CD4-positive, alpha-beta T cell treated with Interleukin-15 for 4 hours (primary cell): ENCODE measurements at places on chromosomes 16 and 17.
A peak's percentile ranks its signal among the peaks of the same experiment; 100 is the strongest.

GRCh38 chr17:49110509-49110908 is 22.1 kb upstream of the B4GALNT2 start:
- no peak for DNase-seq

GRCh38 chr16:28167730-28168129 is 44.0 kb downstream of the XPO6 start:
- DNase-seq, result no peak

GRCh38 chr16:78513838-78514237 is 414.4 kb downstream of the WWOX start:
- DNase-seq, result no peak

DNA sequence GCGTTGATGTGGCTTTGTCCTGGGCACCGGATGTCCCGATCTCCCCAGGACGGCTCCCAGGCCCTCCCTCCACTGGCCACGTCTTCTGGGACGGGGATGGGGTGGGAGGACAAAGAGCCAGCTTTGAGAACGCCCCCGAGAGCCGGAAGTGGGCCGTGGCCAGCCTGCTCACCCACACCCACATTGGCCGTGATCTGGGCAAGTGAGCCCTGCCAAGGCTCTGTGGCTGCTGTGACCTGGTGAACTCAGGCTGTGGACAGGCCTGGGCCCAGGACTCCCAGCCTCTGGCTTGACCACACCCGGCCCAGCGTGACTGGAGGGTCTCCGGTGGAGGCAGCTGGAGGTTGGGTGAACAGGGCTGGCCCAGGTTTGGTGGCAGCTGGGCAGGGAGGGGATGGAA is 3.3 kb downstream of the CDH15 start:
- no peak for DNase-seq

- DNase-seq, result no peak
Observed at GRCh38 chr16:1938316-1938715, 4.7 kb downstream of the MSRB1 start.

- DNase-seq, result no peak
Observed at GRCh38 chr17:20214794-20215193, 205.6 kb downstream of the SPECC1 start.

GRCh38 chr17:55451203-55451641 is 29.6 kb upstream of the MMD start:
- DNase-seq, result no peak

DNA sequence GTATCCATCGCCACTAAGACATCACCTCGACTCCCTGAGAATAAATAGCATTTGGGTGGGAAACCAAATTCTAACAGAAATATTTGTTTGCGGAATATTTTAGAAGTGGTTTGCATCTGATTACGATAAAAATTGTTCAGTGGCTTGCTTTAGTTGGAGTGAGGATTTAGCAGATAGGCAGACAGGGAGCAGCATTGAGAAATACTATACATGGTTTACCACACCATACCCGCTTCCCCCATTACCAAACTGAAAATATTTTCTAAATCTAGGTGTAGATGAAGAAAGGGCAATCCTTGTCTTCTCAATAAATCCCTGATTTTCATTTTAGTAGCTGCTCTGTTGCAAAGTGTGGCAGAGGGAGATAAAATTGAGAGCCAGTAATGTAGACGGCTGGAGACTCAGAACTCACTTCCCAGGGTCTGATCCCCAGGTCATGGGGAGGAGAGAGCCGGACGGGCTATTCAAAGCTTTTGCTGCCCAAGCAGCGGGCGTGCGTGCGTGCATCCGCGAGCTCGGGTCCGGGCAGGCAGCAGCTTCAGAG is 808 bp upstream of the BAHCC1 start:
- no peak for DNase-seq

- DNase-seq, result no peak
Observed at GRCh38 chr16:30401768-30402425, 5.5 kb upstream of the ZNF771 start.

DNA sequence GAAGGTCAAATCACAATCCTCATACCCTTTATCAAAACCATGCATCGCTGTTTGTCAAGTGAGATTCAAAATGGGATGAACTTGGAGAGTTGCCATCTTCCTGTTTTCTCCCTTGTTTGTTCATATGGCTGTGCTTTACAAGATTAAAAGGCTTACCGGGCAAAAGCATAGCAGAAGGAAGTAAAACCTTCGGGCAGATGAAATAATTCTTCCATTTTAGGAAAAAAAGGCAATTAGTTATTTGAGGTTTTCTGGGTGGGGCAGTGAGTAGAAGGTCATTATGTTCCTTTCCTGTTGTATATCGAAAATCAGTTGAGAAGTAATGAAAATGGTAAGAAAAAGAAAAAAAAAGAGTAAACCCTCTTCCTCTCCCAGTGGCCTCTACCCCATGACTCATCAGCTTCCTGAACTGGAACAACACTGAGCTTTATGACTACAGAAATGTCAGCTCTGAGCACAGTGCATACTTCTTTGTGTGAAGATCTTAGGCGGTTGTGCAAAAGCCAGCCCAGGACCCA is 369.2 kb downstream of the CDH13 start:
- DNase-seq, result peak; percentile 0

GRCh38 chr17:49223517-49224197 is 6.9 kb downstream of the PHOSPHO1 start:
- peak; percentile 63 for DNase-seq

GRCh38 chr17:83077411-83077810 is 2.0 kb upstream of the METRNL start:
- no peak for DNase-seq

- DNase-seq, result no peak
Observed at GRCh38 chr16:25501530-25502255, 190.1 kb upstream of the HS3ST4 start.

DNA sequence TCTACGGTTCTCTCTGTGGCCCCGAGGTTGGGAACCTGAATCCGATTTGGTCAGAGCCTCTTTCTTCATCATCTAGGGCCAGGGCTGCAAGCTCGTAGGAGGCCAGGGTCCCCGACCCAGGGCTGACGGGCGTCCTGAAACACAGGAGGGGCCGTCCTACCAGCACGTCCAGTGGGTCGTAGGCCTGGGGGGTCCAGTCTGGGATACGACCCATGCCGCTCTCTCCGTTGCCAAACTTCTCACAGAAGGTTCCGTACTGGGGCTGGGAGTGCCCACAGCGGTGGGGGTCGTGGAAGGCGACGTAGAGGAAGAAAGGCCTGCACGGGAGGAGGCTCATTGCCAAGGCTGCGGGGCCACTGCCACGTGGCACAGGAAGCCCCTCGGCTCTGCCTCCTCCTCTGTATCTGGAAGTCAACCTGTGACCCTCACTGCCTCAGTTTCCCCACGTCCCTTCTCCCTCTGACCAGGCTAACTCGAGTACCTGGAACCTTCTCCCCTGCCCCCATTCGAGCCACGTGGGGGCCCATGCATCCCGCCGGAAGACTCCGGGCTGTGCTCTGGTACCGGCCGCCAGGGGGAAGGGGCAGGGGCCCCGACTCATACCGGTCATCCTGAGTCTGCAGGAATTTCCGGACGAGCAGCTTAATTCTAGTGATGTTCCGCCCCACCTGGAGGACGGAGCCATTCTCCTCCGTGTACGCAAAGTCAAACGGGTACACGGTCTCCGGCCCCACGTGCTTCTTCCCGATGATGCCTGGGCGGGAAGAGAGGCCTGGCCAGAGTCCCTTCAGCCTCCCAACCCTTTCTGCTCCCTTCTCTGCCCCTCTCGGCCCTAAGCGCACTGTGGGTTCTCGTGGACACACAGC is 5.9 kb downstream of the SGSH start:
- DNase-seq, result no peak

DNA sequence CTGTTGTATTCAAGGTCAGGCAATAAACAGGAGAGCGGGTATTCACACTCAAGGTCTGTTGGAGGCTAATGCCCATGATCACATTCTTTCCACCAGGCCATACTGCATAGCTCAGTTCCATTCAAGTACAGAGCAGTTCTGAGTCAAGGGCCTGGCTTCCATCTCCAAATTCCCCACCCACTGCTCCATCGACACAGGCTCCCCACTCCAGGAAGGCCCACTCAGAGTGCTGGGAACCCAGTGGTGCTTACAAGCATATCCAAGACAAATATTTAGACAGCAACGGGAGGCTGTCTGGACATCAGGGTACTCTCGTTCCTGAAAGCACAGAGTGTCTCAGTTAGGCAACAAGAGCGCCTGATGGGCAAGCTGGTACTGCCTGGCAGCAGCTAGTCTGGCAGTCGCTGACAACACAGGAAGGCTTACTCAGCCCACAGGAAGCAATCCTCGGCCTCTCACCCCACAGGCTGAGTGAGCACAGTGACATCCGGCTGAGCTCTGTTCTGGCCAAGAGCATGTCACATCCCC is 40.9 kb downstream of the RFFL start:
- peak; percentile 83 for DNase-seq

GRCh38 chr17:44779211-44780025 is 20.6 kb downstream of the ADAM11 start:
- DNase-seq, result peak; percentile 80

GRCh38 chr17:17372856-17373520 is 69.8 kb downstream of the NT5M start:
- DNase-seq, result no peak

DNA sequence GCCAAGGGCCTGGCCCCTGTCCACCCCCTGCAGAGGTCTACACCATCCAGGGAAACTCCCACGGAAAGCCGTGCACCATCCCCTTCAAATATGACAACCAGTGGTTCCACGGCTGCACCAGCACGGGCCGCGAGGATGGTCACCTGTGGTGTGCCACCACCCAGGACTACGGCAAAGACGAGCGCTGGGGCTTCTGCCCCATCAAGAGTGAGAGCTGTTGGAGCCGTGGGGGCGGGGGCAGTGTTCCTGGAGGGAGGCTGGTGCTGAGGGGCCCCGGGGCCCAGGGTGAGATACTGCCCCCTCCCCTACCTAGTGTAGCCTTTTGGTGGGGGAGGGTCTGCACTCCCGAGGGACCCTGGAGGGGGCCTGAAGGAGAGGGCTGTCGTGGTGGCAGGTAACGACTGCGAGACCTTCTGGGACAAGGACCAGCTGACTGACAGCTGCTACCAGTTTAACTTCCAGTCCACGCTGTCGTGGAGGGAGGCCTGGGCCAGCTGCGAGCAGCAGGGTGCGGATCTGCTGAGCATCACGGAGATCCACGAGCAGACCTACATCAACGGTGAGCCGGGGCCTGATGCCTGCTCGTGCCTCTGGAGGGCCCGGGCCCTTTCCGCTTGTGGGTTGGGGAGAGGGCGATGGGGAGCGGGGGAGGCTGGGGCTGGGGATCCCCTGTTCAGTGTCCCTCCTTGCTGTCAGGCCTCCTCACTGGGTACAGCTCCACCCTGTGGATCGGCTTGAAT is 38.8 kb downstream of the MRC2 start:
- no peak for DNase-seq

DNA sequence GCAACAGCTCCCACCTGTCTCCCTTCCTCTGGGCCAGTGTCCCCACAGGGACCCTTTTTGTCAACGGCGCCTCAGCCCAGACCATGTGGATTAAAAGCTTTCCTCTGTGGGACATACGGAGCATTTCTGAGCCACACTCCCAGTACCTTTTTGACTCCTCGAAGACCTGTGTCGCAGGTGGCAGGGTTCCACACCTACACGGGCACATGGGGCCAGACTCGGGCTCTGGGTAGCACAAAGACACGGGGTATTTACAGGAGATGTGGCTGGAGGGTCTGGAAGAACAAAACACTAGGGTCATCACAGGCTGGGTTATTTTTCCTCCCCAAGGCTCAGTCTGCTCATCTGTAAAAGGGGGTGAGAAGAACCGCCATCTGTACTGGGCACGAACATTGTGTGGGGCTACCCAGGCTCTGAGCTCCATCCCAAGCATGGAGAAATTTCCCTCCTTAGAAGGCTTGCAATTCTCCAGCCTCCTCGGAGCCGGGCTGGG is 32.5 kb upstream of the SNN start:
- DNase-seq, result no peak

- DNase-seq, result no peak
Observed at GRCh38 chr16:83939266-83939855, 13.7 kb upstream of the OSGIN1 start.

DNA sequence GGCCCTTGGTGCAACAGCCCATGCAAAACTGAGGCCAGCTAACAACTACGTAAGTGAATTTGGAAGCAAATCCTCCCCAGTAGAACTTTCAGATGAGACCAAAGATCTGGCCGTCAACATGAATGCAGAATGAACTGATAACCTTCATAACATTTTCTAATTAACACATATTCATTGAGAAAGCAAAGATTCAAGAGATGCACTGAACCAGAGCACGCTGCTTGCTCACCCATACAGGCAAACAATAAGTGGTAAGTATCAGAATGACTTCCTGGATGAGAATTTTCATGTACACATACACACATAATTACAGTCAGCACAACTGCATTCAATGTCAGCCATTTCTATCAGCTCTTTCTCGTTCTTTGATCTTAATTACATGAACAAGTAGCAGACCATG is 30.6 kb downstream of the XYLT1 start:
- no peak for DNase-seq

DNA sequence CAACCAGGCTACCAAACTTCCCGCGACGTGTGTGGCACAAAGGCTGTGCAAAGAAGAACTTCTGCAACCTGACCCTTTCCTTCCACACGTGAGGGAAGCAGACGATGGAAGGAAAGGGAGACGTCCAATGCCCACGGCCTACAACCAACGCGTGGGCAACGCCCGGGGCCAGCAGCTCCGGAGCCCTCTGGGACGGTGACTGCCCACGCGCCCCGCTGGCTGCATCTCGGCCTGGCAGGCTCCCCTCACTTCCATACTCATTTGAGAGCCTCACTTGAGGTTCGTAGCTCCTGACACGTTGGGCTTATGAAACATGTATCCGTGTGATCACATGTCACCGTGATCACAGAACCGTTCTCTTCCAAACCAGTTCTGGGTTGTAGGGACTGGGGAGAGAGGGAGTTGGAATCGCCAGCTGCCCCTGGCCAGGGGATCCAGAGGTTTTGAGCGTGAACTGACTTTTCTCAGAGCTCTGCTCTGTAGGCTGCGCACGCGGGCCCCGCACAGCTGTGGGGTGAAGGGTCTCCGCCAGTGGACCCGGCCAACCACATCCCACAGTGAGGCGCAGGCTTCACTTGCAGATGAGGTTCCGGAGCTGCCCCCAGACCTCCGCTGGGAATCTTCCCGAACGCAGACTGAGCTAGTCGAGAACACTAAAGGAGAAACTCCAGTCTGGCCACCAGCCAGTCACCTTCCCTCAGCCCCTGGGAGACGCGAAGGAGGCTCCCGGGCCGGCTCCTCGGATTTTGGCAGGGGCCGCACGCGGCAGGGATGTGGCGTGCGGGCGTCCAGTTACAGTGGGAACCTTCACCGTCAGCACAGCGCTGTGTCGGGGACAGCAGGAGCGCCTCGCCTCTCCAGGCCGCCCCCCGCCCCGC is 1.0 kb downstream of the LMF1 start:
- no peak for DNase-seq

GRCh38 chr16:48507391-48507790 is 102.6 kb downstream of the N4BP1 start:
- no peak for DNase-seq

- DNase-seq, result no peak
Observed at GRCh38 chr17:13475574-13476223, 126.0 kb downstream of the HS3ST3A1 start.
